ENCODE measurements at places on chromosomes 5 and 9. TPM values are rescaled to one million over a fixed set of nuclear protein-coding genes. Genes with fewer than 3 reads are reported as not detected.

WNT8A gene
- total RNA-seq, result not detected

PCDHB12 gene
- not detected for total RNA-seq

FBXO4 gene
- 5.2 TPM for total RNA-seq

PCDHA5 gene
- 0.70 TPM for total RNA-seq

PSIP1 gene
- total RNA-seq, result 57.2 TPM

TRAF1 gene
- 2.7 TPM for total RNA-seq

PROB1 gene
- total RNA-seq, result 0.20 TPM

ADGRV1 gene
- 0.56 TPM for total RNA-seq

RETREG1 gene
- 3.6 TPM for total RNA-seq

ABLIM3 gene
- total RNA-seq, result 19.6 TPM

HTR1A gene
- not detected for total RNA-seq

PCDHB9 gene
- total RNA-seq, result not detected

DNM1 gene
- total RNA-seq, result 81.1 TPM

SLC36A3 gene
- not detected for total RNA-seq

FGF10 gene
- total RNA-seq, result not detected

BARX1 gene
- total RNA-seq, result 12.8 TPM

INSYN2B gene
- total RNA-seq, result 0.13 TPM

IFNA7 gene
- total RNA-seq, result not detected

MAMDC2 gene
- 0.16 TPM for total RNA-seq

NKD2 gene
- total RNA-seq, result 18.4 TPM

NFX1 gene
- 34.8 TPM for total RNA-seq

GLDC gene
- total RNA-seq, result 13.6 TPM

GRAMD2B gene
- total RNA-seq, result 1.1 TPM

SNAPC4 gene
- 12.0 TPM for total RNA-seq

Data from A549 treated with Hydrocortisone at 1 μM for 4 hours (cell line).